Esophagus squamous epithelium (tissue), 5 donors: ENCODE measurements at places on chromosomes 6 and 20. TPM values are rescaled to one million over a fixed set of nuclear protein-coding genes. Genes with fewer than 3 reads are reported as not detected.

TTBK1 gene
- 0.13 TPM for total RNA-seq

GRCh38 chr6:167209577-167209975, 51.8 kb upstream of the GPR31 start:
- DNase-seq: no peak

PPP1R3D gene
- total RNA-seq: 8.4 TPM

WFDC5 gene
- 32.1 TPM for total RNA-seq

SDC4 gene
- 88.1 TPM for total RNA-seq

TBP gene
- 14.3 TPM for total RNA-seq

DNA sequence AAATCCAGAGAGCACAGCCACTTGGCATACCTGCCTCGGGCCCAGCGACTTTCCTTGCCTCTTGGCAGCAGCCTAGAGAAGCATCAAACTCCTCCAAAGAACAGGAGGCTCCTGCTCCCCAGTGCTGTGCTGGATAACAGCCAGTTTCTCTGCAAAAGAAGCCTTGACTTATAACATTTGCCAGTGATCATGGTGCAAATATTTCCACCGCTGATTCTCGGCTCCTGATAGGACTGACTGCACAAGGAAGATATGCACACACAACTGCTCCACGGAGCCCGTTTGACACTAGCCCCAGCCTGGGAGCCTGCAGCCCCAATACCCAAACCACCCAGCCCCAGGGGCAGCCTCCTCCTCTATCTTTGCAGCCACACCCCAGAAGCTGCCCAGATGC, 17.5 kb downstream of the ACSS1 start:
- DNase-seq: no peak
